ENCODE measurements at places on chromosomes 2 and 18. TPM values are rescaled to one million over a fixed set of nuclear protein-coding genes. Genes with fewer than 3 reads are reported as not detected.

Gene MCM6
- total RNA-seq: 50.2 TPM

Gene AMER3
- not detected for total RNA-seq

Gene HOXD10
- 5.3 TPM for total RNA-seq

Gene UGT1A7
- 4.8 TPM for total RNA-seq

Gene TUBA3E
- total RNA-seq: 4.6 TPM

Gene MTX2
- total RNA-seq: 41.9 TPM

Gene TGFA
- total RNA-seq: 4.9 TPM

Gene SRBD1
- total RNA-seq: 8.3 TPM

Gene SGPP2
- total RNA-seq: 0.56 TPM

Gene CMPK2
- total RNA-seq: 0.78 TPM

Gene SLC16A14
- total RNA-seq: 0.82 TPM

Gene ABCB11
- 0.02 TPM for total RNA-seq

Gene FABP1
- not detected for total RNA-seq

Gene FAM237A
- total RNA-seq: not detected

Gene DES
- 0.29 TPM for total RNA-seq

Gene MOCOS
- total RNA-seq: 3.6 TPM

Gene CD8B
- not detected for total RNA-seq

Gene INHBB
- 23.3 TPM for total RNA-seq

Gene EFHD1
- total RNA-seq: 4.3 TPM

Gene MFSD6
- total RNA-seq: 33.1 TPM
